ENCODE measurements at places on chromosomes 13 and 19.

GRCh38 chr19:41302624-41303351 lies 7.2 kb upstream of the CCDC97 start:
- DNase-seq: no peak

DNA sequence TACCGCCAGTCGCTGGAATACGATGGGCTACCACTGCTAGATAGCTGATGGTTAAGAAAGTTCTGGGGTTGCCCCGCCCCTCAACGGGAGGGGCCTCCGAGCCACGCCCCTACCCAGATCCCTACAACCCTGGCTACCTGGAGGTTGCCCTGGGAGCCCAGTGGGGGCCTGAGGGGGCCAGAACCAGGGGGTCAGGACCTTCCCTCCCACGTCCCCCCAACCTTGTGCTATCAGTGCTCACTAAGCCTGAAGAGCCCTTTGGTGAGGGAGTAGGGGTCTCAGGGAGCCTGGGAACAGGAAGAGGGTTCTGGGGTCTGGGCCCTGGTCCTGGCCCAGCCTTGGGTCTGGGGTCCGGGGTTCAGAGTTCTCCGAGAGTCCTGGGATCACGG lies 8.9 kb downstream of the OCEL1 start:
- no peak for DNase-seq

DNA sequence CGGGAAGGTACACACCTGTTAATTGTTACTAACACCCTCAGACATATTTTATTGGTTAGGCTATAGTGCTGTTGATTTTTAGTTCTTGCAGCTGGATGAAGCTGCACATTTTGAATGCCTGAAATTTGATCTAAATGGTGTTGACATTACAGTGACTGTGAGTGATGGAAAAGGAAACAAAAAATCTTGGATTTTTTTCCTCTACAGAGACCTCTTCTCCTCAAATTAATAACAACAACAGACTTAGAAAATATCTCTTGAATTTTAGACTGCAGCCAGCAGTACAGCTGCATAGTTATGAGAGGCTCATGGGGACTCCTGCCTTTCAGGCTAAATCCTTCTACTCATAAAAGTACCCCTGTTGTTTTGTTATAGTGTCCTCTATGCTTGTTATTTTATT lies 500.5 kb upstream of the SPRY2 start:
- no peak for DNase-seq

DNA sequence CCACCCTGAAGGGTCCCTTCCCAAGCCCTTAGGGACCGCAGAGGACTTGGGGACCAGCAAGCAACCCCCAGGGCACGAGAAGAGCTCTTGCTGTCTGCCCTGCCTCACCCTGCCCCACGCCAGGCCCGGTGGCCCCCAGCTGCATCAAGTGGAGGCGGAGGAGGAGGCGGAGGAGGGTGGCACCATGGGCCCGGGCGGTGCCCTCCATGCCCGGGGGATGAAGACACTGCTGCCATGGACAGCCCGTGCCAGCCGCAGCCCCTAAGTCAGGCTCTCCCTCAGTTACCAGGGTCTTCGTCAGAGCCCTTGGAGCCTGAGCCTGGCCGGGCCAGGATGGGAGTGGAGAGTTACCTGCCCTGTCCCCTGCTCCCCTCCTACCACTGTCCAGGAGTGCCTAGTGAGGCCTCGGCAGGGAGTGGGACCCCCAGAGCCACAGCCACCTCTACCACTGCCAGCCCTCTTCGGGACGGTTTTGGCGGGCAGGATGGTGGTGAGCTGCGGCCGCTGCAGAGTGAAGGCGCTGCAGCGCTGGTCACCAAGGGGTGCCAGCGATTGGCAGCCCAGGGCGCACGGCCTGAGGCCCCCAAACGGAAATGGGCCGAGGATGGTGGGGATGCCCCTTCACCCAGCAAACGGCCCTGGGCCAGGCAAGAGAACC lies 1.5 kb downstream of the EGLN2 start:
- DNase-seq: no peak

DNA sequence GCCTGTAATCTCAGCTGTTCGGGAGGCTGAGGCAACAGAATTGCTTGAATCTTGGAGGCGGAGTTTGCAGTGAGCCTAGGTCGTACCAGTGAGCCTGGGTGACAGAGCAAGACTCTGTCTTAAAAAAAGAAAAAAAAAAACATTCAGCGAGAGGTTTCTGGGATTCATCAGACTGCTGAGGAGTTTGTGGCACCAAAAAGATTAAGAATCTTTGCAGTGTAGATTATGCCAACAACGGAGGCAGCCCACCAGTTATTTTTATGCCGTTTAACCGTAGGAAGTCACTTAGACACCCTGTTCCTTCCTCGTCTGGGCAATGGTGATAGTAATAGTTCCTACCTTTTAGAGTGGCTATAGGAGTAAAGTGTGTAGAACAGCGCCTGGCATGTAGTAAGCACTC lies 2.5 kb downstream of the COX6B1 start:
- no peak for DNase-seq

- DNase-seq: no peak
Measured at GRCh38 chr13:33195693-33196464, 89.7 kb downstream of the STARD13 start.

DNA sequence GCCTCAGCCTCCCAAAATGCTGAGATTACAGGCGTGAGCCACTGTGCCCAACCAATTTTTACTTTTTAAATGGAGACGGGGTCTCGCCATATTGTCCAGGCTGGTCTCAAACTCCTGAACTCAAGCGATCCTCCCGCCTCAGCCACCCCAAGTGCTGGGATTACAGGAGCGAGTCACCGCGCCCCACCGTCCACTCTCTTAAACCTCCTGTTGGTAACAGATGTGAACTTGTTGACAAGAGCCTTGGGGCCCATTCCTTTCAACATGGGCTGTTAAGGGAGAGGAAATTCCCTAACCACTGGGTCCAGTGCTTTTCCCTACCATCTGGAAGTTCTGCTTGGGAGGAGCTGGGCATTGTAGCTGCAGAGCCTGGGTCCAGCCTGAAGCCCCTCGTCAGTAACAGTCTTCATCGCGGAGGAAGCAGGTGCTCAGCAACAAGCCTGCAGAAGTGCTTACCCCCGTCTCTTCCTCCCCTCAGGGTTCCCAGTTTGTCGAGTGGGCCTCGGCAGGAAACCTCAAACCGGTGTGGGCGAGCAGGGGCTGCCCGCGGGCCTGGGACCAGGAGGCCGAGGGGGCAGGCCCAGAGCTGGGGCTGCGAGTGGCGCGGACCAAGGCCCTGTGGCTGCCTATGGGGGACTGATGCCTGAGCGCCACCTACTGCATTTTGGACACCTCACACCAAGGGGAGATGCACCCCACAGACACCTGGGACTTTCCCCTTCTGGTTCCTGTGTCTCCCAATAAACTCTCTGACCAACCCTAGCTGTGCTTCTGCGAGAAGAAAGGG lies 4.0 kb upstream of the FLT3LG start:
- no peak for DNase-seq

DNA sequence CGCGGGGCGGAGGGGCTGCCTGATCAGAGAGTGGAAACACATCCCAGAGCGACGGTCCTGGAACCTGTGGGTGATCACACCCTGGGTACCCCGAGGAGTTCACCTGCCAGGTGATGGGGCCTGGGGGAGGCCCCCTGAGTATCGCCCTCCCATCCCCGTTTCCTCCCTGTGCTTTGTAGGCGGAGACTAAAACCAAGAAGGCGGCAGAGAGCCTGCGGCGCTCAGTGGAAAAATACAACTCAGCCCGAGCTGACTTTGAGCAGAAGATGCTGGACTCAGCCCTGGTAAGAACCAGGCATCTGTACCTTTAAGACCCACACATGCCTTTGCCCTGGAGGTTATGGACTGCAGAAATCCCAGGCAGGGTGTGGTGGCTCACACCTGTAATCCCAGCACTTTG lies 19.3 kb downstream of the FCHO1 start:
- DNase-seq: no peak

GRCh38 chr19:45876411-45877197 lies 9.3 kb downstream of the IRF2BP1 start:
- no peak for DNase-seq

- DNase-seq: no peak
Measured at GRCh38 chr13:74646091-74646490, 511.9 kb upstream of the KLF12 start.

DNA sequence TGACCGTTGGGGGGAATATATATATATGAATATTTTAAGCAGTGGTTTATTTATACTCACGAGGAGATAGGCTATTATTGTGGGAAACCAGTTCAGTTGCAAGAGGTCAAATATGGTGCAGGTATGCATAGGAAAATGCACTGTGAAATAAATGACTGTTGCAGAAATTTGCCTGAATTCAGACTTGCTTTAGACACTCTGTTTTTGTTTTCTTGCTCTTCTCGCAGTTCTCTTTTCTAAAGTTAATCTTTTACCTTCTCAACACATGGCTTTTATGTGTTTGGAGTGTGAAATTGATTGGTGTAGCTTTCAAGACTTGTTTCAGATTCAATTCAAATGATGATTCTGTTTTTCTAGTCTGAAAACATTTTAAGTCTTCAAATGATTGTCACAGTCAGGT lies 109.7 kb downstream of the LRCH1 start:
- no peak for DNase-seq

- DNase-seq: no peak
Measured at GRCh38 chr19:3969435-3970312, 1.2 kb downstream of the DAPK3 start.

DNA sequence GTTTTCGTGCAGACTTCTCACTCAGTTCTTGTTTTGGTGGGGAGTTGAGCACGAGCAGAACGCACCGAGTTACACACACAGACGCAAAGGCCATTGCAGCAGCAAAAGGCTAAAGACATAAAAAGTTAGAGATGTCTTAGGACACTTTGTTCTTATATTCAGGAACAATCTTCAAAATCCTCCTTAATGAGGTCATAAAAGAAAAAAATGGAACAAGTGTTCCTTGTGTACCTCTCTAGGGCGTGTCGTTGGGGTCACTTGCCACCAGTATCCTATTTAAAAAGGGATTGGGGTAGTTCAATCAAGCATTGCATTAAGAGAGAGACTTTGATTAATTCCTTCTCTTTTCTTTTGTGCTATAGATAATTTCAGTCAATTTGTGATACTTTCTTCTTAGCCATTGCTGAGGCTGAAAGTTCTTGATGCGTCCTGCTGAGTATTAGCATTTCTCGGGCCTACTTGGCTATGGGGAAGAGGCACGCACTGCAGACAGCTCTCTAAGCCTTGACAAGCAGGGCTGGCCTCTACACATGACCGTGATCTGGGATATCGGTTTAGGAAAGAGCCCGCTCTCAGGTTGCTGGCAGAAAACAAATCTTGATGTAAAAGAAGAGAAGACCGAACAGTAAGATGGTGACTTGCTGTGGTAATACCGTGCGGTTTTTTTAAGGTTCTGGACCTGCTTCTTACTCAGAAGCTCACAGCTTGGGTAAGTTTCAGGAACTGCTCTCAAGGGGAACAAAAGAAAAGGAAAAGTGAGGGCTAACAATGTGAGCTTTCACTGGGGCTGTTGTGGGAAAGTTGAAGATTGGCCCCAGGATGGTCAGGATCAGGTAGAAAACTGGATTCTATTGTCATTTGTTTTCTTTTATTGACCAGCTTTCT lies 223.6 kb downstream of the TM9SF2 start:
- DNase-seq: no peak

DNA sequence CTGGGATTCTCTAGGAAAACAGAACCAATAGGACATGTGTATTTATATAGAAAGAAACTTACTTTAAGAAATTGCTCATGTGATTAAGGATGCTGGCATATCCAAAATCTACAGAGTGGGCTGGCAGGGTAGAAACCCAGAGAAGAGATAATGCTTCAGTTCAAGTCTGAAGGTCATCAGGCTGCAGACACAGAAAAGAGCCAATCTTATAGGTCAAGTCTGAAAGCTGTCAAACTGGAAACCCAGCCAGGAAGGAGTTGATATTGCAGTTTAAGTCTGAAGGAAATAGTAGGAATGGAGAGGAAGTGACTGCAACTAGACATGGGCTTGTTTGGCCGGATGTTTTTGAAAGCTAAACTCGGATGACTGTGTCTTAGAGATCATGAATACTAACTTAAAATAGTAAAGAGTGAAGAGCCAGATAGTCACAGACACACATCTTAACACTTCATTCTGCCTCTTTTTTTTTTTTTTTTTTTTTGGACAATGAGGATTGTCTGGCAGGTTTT lies 125.3 kb upstream of the GPC6 start:
- no peak for DNase-seq

GRCh38 chr13:94707400-94708021 lies 4.8 kb downstream of the SOX21 start:
- no peak for DNase-seq

DNA sequence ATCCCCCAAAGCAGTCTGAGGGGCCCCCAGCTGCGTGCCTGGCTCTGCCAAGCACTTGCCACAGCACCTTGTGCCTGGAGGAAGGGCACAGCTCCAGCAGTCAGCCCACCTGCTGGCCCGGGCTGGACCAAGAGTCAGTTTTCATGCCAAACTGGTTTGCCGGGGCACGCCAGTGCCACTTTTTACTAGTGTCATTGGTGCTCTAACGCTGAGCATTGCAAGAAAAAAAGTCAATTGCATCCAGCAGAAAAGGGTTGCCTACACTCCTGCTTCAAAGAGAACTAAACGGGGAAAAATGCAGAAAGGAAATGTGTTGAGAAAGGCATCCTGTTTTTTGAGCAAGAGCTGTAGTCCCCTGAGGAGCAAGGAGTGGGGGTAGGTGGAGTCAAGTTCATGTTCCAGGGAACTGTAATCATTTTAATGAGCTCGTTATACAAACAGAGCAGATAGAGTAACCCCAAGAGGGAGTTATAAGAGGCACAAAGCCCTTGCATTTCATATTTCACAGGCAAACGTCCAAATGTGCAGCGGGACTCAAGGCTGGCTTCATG lies 68.4 kb downstream of the F2RL3 start:
- no peak for DNase-seq

DNA sequence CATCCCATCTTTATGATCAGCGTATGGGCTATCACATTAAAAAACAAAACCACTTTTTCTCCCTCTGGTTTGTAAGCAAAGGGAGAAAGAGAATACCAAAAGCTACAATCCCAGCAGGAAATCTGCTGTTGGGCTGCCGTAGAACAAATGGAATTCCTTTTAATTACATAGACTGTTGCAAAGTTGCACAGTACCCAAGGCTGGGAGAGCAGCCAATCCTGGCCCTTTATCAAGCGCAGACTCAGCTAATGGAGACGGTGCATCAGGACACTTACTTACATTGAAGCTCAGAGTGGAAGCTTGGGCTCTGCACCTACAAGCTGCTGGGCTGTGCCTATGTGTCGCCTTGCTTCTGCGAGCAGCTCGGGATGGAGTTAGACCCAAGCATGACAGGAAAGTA lies 15.2 kb downstream of the CCNA1 start:
- DNase-seq: no peak

DNA sequence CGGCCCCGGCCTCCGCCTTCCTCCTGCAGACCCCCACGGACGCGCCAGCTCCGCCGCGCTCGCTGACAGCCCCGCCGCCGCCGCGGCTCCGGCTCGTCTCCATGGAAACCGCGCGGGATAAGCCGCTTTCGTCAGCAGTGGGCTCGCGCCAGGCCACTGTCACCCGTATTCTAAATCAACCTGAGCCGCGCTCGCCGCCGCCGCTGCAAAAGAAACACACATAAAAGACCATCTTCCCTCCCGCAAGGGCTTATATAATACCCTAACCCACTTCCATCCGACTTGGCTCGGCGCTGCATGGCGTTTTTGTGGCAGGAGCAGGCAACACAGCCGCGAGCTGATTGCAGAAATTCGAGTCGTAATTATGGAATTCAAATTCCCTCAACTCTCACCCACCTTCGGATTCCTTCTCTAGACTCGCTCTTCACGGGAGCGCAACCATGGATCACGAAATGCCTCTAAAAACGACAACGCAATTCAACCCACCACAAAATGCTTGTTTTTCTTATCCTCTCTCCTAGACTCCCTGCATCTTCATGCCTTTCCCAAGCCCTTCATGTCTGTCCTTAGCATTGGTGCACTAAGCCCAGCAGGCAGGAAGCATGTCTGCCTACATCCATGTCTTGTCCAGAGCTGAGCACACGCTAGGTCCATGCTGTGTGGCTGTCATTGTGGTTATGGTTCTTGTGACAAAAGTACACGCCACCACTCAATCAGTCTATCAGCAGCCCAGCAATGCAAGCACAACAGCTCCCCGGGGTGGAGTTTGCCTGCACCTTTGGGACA lies at the start of gene AMER2:
AMER2 (minus strand) TSS at position 772 of the 786 bp plus-strand sequence; CDS start at position 103, 669 bp downstream.
- no peak for DNase-seq

Data from smooth muscle cell of the brain vasculature (primary cell).